ENCODE measurements at places on chromosomes 1 and 21.
A peak's percentile ranks its signal among the peaks of the same experiment; 100 is the strongest.

DNA sequence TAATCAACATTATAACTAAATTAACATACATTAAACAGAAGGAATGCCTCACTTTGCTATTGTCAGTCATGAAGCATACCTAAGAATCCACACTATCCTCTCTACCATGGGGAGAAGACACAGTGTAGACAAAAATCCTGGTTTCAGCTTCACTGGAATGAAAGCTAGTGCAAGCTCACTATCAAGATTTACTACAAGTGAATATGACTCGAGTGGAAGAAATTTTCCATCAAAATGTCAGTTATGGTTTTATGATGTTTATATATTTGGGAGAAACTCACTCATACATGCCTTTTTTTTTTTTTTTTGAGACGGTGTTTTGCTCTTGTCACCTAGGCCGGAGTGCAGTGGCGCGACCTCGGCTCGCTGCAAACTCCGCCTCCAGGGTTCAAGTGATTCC is 424.3 kb downstream of the KCNT2 start:
- DNase-seq = no peak

- no peak for DNase-seq
Measured at GRCh38 chr21:17527240-17527639, 14.4 kb downstream of the CXADR start.

GRCh38 chr21:20997636-20998455 is at the start of gene NCAM2:
Gene NCAM2, plus strand, starts transcription at chr21:20998409.
- peak; percentile 49 for DNase-seq

DNA sequence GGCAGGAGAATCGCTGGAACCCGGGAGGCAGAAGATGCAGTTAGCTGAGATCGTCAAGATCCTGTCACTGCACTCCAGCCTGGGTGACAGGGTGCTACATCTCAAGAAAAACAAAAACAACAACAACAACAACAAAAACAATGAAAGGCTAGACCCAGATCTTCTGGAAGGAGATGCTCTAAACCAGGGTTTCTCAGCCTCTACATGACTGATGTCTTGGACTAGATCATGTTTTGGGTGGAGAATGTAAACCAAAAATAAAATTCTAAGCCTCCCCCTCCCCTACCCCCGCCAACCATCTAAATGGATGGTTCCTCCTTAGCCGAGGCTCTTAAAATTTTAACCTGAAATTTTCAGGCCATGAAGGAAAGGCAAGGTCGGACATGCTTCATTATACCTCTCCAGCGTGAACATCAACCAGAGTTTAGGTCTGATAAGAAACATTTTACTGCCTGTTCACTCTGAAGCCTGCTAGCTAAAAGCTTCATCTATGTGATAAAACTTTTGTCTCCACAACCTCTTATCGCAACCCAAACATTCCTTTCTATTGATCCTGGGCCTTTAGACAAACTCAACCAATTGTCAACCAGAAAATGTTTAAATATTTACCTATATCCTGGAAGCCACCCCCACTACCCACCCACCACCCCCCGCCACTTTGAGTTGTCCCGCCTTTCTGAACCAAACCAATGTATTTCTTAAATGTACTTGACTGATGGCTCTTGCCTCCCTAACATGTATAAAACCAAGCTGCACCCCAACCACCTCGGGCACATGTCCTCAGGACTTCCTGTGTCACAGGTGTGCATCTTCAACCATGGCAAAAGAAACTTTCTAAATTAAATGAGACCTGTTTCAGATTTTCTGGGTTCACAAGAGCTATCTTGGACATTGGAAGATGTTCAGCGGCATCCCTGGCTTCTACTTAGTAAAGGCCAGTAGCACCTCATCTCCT is 1.9 kb upstream of the CAPN2 start:
- DNase-seq = no peak

GRCh38 chr1:78388275-78388674 is 102.5 kb upstream of the PTGFR start:
- DNase-seq = no peak

DNA sequence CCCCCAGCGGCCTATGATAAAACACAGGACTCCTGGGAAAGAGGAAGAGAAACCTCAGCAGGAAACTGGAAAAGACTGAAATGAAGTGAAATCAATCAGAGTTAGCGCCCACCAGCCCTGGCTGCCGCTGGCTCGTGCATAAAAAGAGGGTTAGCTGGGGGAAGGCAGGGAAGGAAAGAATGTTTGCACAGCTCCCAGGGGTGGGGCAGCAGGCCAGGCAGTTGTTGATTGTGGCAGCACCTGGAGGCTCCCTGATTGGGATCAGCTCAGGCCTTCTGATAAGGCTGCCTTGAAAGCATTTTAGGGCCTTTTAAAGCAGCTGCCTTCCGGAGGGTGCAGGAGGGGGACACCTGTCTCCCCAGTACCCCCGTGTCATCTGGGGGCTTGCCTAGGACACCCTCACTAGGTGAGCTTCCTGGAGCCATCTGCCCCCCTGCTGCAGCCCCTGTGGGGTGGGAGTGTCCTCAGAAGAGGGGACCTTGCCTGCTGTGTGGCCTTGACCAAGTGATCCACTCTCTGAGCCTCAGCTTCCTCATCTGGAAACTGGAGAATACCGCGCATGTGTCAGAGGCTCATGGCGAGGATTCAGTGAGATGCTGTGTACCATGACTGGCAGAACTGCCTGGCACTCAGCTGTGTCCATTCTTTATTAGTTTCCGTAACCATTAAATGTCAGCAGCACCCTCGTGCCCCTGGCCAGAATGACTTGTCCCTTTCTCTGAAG is 6.6 kb downstream of the EPHB2 start:
- no peak for DNase-seq

- DNase-seq = no peak
Measured at GRCh38 chr1:43783671-43784205, 76.4 kb downstream of the ST3GAL3 start.

DNA sequence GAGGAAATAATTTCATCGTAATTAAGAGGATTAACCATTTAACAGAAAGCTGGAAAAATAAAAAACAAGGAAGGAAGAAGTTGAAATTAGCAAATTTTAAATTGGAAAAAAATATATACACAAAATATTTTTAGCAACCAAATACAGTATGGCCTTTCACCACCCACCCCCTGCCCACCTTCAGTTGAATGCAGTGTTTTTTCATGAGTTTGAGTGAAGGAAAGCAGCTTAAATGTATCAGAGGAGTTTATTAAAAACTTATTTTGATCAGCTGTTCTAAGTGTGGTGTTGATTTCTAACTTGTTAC is 249.2 kb downstream of the DNM3 start:
- DNase-seq = no peak

- DNase-seq = peak; percentile 55
Measured at GRCh38 chr1:1291548-1292441, 11.6 kb downstream of the SCNN1D start.

GRCh38 chr1:203346060-203346768 is 4.7 kb downstream of the FMOD start:
- no peak for DNase-seq

DNA sequence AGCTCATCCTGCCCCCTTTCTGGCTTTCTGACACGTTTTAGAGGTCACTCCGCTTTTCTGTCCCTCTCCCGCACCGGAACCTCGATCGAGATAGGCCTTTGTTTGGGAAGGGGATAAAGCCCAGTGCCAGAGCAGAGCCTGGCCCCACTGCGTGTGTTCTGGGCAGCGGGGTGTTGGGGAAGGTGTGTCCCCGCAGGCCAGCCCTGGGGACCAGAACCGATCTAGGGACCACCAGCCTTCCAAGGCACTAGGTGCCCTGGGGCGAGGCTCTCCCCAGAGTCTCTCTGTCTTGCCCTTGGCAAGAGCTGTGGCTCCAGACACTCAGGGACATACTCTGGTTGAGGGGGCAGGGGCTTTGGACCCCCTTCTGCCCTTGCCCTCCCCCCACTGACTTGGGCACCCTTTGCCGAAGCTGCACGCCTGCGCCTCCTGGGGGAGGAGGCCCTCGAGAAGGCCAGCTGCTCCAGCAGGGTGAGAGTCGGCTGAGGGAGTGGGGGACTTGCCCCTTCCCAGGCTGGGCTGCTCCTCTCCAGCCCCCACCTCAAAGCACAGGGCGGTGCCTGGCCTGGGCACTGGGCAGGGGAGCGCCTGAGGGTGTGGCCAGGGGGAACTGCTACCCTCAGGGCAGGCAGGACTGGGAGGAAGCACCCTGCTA is 16.4 kb downstream of the PRXL2B start:
- no peak for DNase-seq

- no peak for DNase-seq
Measured at GRCh38 chr1:94160811-94161210, 39.9 kb upstream of the ABCA4 start.

DNA sequence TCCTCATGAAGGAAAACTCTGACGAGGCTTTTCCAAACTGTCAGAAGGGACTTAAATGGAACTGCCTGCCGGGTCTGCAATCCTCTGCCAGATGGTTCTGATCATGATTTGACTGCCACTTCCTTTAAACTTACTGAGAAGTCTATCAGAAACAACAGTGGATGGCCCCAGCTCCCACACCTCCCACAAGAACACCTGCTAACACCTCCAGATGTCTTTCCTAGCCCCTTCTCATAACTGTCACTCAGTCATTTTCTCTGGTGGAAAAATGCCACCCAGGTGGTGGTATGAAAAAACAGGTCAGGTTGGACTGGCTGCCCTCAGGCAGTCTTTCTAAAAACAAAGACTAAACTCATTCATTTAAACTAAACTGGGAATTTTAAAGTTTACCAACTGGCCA is 66.7 kb upstream of the ABCD3 start:
- DNase-seq = no peak

DNA sequence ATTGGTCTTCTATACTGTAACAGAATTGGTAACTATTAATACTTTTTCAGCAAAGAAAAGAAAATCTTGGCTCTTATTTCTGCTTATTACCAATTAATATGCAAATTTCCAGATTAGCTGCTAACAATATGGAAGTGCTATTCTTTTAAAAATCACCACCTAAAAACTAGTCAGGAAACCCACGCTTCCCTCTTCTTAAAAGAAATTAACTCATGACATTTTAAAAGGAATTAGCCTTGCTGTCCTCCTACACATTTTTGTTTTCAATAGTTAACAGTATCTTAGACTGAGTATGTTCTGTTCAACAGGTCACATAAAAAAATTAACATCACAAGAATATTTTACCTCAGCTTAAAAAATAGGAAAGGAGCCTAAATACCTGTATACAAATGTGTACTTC is 27.3 kb downstream of the ABL2 start:
- DNase-seq = no peak

GRCh38 chr1:226782845-226783601 is 43.9 kb upstream of the ITPKB start:
- DNase-seq = no peak

GRCh38 chr1:229406798-229407197 is 27.1 kb downstream of the ACTA1 start:
- DNase-seq = no peak

- DNase-seq = no peak
Measured at GRCh38 chr1:64039390-64039926, 164.0 kb upstream of the UBE2U start.

DNA sequence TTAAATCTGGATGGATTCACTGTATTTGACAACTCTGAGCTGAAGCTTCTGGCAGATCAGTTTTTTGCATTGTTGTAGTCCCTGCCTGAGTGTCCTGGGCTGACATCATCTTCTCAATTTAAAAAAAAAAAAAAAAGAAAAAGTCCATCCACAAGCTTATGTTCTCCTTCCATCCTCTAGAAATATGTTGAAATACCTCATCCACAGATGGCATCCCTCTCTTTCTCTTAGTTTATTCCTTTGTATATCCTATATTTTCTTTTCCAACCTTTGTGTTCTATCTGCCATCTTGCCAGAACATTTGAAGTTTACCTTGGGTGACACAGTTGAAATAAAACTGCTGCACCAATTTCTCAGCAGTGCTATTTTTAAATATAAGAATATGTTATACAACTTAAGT is 184.4 kb upstream of the PKN2 start:
- no peak for DNase-seq

GRCh38 chr21:34565238-34565637 is 49.7 kb downstream of the RCAN1 start:
- no peak for DNase-seq

DNA sequence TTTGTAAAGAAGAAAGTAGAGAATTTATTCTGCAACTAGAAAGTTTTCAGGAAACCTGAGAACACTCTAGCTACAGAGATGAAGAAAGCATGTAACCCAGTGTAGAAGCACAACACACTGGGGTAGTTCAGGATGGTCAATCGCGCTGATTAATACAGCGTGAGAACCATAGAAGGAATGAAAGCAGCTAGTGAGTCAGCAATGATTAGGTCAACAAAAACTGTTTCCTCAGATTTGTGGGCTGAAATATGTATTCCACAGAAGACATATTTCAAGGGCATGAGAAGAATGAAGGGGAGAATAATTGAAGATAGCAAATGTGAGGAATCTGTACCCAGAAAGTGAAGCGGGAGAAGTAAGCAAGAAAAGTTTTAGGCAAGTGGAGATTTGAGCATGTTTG is 97.8 kb upstream of the ADGRL2 start:
- no peak for DNase-seq

- DNase-seq = no peak
Measured at GRCh38 chr21:42703965-42704364, 50.5 kb downstream of the PDE9A start.

DNA sequence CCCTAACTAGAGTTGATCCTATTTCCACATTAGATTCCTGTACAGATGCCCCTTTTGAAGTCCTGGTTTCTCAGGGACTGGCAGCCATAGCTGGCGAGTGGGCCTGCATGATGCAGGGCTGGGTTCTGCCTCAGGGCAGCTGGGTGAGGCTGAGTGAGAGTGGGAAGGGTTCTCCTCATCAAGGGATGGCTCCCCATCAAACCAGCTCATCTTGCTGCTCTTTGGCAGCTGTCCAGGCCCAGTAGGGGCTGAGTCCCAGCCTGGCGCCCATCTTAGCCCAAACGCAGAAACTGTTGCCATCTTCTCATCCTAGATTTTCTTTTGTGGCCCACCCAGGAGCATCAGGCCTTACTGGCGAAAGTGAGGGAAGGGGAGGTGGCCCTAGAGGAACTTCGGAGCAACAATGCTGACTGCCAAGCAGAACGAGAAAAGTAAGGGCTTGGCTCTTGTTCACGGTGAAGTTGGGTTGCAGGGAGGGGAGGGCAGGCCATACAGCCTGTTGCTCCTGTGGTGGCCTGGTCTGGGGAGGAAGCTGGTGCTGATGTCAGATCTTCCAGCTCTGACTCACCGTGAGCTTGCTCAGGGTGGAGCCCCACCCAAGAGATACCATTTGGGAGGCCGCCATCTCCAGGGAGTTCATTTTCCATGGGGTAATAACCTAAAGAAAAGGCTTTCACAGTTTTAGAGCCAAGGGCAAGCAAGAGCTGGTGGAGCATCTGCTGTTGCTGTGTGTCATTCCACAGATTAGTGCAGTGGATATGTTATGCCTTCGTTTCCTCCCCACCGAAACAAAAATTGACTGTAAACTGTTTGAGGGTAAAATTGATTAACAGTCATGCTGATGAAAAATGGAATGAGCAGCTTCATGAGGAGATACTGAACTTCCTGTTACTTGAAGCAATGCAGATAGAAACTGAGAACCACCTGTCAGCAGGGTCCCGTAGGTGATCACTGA is 34.7 kb downstream of the TUFT1 start:
- DNase-seq = no peak

GRCh38 chr1:95209291-95209690 is 24.7 kb upstream of the RWDD3 start:
- DNase-seq = no peak

Measured in T follicular helper cell (primary cell).